ENCODE measurements at places on chromosomes 7 and 10. TPM values are rescaled to one million over a fixed set of nuclear protein-coding genes. Genes with fewer than 3 reads are reported as not detected.

KCNIP2 gene
- polyA plus RNA-seq = not detected

FAM25C gene
- polyA plus RNA-seq = not detected

- no peak for DNase-seq
These were observed 152.9 kb downstream of the HGF start for GRCh38 chr7:81616951-81617350.

OGDHL gene
- not detected for polyA plus RNA-seq

ADAP1 gene
- 49.7 TPM for polyA plus RNA-seq

GRCh38 chr7:132654150-132654549 is 77.9 kb upstream of the PLXNA4 start:
- no peak for DNase-seq

GRCh38 chr7:41103331-41103730 is 599.6 kb downstream of the INHBA start:
- no peak for DNase-seq

DNA sequence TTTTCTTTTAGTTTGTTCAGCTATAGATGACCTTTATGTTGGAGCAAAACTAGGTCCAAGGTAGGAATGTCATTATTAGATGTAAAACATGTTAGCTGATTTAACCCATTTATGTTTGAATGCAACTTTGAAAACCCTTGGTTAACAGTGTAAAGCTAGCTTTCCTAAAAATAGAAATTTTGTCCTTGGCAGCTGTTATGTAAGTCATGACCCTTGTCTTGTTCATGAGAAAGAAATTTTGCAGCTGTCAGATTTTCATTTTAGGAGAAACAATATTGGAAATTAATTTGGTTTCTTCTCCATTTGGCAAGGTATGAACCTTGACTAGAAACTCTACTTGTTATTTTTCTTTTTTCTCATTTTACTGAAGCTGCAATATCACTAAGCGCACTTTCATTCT is 23.9 kb upstream of the CCAR1 start:
- DNase-seq = no peak

- DNase-seq = no peak
These were observed 38.5 kb downstream of the ZMYND11 start for GRCh38 chr10:173741-174140.

CCAR1 gene
- 8.5 TPM for polyA plus RNA-seq

GRCh38 chr10:71332466-71332865 is 13.4 kb downstream of the SLC29A3 start:
- no peak for DNase-seq

HPSE2 gene
- not detected for polyA plus RNA-seq

DNA sequence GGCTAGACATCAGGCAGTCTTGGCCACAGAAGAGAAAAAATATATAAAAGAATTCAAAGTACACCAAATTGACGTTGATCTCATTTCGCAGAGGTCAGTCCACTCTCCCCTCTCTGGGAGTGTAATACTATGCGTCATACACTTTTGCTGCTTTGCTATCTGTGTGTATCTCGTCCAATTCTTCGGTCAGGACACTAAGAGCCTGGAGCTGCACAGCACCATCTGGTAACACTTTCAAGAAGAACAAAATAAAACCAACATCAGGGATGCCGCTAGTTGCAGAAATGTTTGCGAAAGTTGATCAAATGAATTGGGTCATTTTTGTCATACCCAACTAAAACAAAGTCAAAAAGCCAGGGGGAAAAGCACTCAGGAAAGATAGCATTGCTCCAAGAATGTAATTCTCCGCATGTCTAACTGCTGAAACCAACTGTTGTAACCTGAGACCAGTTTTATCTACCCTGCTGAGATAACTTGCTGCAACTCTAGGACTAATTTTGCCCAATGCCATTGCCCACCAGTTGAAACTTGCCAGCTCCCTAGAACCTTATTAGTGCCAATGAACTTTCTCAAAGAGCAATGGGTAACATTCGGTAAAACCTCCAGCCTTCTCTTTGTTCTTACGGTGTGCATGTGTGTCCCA is 23.0 kb downstream of the TMEM176A start:
- DNase-seq = no peak

DNA sequence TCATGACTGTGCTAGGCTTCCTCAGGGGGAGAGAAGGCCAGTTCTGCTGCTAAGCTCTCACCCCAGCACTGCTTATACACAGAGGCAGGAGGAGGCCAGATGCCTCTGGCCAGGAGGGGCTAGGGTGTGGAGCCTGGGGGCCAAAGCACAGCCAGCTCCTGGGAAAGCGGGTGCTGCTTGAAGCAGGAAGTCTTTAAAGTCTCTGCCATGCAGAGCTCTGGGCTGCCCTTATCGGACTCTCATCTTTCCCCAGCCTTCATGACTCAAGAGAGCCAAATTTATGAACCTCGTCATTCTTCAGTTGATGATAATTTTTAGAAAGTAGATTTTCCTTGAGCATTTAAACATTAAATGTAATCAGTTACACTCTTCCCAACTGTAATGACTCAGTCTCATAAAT is 11.2 kb upstream of the TSPAN14 start:
- DNase-seq = no peak

- DNase-seq = no peak
These were observed 320.0 kb upstream of the ETV1 start for GRCh38 chr7:14309432-14309831.

HOGA1 gene
- not detected for polyA plus RNA-seq

DNA sequence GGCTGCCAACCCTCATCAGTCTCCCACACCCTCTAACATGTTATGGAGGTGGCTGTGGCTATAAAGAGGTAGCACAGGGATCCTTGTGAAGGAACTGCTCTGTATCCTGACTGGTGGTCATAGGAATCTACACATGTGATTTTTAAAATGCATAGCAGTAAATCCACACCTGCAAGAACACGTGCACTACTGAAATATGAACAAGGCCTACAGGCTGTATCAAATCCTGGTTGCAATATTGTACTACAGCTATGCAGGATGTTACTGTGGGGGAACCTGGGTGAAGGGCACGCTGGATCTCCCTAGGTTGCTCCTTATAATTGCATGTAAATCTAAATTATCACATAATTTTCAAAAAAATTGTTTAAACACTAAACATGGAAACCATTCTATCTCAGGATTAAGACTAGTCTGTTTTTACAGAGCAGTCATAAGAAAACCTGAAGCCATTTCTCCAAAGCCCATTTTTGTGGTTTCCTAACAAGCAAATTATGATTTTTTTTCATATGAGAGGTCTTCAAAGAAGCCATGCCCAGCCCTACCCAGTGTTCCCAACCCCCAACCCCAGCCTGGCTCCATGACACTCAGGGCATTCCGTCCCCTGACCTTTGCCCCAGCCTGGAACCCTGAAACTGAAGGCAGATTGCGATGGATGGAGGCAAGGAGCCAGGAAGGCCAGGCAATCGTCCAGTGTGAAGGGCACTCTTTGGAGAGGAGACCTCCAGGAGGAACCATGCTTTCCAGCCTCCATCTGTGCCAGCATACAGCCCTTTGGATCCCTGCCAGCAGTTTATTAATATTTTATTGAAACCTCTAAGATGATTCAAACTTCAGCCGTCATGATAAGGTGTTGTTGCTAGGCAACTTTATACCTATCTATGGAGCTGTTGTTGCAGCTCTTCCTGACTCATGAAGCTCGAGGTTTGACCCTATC is 161.0 kb downstream of the GRID1 start:
- no peak for DNase-seq

GRCh38 chr10:97608991-97609561 is 19.6 kb downstream of the C10orf62 start:
- no peak for DNase-seq

DNA sequence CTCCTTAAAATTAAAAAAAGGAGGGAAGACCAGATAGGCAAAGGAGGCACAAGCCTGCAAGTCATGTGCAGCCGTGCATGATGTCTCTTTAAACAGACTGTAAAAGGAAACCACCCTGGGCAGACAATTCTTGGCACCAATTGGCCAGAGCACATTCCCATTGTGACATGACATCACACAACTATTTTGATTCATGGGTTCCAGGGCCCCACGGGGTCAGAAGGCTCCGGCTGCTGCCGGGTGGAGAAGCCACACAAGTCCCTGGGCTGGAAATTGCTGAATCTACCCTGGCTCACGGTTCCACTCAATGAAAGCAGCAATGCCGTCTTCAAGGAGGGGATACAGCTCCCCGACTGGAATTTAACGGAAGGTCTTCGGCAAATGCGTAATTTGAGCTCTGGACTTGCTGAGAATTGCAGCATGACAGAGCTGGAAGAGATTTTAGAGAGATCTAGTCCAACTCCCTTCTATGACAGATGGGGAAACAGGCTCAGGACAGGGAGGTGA is 140.5 kb downstream of the PRKAG2 start:
- DNase-seq = no peak

DNA sequence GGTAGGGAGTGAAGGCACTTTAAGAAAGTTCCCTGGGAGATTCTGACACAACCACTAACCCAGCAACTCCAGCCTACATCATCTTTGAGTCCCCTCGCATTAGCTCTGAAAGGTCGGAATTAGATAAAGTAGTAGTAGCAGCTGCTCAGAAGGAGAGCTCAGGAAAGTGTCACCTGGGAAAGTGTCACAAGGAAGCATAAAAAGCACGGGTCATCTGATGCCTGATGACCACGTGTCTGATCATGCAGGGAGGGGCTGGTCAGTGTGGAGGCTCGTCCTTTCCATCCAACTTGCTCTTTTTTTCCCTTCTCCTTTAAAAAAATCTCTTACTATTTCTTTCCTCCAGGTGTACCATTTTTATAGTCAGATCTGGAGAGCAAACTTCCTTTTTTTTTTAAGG is 47.1 kb upstream of the PDCD4 start:
- no peak for DNase-seq

NAT16 gene
- not detected for polyA plus RNA-seq

- no peak for DNase-seq
These were observed 28.3 kb upstream of the CLDN4 start for GRCh38 chr7:73802459-73802858.

PDE6C gene
- polyA plus RNA-seq = not detected

GRCh38 chr7:79465551-79465950 is 12.1 kb upstream of the MAGI2 start:
- no peak for DNase-seq

ABCC2 gene
- polyA plus RNA-seq = not detected

GRID2IP gene
- not detected for polyA plus RNA-seq

UCMA gene
- polyA plus RNA-seq = not detected

TLX1 gene
- not detected for polyA plus RNA-seq

GRCh38 chr7:45055594-45056219 is 33.1 kb downstream of the NACAD start:
- no peak for DNase-seq

DNA sequence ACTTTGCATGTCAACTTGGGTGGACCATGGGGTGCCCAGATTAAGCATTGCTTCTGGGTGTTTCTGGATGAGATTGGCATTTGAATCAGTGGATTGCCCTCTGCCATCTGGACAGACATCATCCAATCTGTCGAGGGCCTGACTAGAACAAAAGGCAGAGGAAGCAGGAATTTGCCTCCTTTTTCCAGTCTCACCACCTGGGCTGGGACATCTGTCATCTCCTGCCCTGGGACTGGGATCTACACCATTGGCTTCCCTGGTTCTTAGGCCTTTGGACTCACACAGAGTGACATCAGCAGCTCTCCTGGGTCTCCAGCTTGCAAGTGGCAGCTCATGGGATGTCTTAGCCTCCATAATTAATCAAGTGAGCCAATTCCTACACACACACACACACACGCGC is 10.3 kb downstream of the SLC13A4 start:
- DNase-seq = no peak

DNA sequence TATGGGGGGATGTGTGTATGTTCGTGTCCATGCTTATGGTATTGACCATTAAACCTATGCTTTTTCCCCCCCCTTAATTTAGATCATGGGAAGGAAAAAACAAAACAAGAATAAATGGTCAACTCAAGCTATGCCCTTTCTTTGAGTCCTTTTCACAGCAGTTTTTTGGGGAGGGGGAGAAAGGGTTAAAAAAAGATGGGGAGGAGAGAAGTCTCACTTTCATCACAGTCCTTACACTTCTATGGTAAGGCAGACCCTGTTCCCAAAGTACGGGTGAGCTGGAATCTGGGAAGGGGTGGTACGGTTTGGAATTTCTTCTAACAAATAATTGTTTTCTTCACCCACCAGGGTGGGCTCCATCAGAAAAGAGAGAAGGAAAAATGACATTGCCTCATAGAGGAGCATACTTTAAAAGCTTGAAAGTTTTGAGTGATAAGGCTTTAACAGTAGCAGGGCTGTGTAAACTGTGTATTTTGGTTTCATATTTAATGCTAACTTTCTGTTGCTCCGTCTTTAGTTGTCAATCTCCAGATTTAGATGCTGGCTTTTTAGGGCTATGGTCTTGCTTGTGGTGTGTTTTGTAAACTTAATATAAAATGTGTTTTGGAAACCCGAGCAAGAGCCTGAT is 180.1 kb downstream of the TCF7L2 start:
- DNase-seq = no peak

DNA sequence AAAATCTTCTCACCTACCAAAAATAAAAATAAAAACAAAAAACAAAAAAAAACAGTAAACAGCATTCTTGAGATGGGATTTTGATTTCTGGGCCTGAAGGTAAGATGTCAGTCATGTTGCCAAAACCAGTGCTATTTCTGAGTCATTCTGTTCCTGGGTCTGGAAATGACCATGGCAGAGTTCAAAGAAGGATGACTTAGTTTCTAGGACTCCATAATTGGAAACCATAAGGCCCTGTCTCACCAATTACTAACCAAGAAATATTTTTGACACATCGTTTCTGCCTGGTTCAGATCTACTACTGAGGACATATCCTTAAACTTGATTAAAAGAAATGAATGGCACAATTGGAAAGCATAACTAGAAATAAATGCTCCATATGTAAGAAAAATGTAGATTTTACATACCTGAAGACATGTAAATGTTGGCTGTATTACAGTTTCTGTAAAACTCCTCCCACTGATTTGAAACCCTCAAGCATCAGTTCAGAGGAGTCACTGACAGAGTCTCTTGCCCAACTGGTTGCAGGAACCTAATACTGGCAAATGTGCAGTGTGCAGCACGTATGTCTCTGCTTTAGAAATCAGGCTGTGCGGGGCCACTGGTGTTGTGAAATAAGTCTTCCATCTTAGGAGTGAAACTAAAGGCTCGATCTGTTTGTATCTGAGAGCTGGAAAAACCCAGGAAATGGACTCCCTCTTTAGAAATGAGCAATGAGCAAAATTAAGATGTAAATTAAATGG is 84.8 kb upstream of the EGR2 start:
- no peak for DNase-seq

DNA sequence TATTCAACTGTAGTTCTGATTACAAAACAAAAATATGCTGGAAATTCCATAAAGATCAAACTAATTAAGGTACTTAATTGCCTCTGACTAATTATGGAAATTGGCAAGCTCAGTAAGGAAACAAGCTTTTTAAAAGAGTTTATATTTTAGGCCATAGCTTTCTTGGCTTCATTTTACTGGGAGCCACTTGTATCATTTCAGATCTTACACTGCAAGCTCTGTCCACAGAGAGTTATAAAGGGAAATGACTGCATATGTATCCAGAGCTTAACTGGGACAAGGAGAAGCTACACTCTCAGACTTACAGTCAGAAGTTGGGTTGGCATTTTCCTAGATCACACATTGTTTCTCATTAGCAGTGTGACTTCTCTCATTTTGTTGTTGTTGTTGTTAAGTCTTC is 92.4 kb downstream of the LRRN3 start:
- no peak for DNase-seq

DNA sequence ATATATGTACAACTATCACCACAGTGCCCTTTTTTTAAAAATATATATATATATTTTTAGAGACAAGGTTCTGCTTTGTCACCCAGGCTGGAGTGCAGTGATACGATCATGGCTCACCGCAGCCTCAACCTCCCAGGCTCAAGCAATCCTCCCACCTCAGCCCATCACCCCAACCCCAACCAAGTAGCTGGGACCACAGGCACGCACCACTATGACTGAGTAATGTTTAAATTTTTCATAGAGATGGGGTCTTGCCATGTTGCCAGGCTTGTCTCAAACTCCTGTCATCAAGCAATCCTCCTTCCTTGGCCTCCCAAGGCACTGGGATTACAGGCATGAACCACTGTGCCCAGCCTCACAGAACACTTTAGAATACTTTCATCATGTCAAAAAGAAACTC is 234.9 kb downstream of the SH2D4B start:
- DNase-seq = no peak
